Panc1 (cell line): ENCODE measurements at places on chromosomes 3 and 15. TPM values are rescaled to one million over a fixed set of nuclear protein-coding genes. Genes with fewer than 3 reads are reported as not detected.

The PPM1L gene
- 23.8 TPM for total RNA-seq

The HHLA2 gene
- not detected for total RNA-seq

- no peak for DNase-seq
Measured at GRCh38 chr15:90904746-90905145, 1.6 kb downstream of the MAN2A2 start.

The HYPK gene
- 24.8 TPM for total RNA-seq

The ACAN gene
- total RNA-seq = 0.03 TPM

The GOLGA6A gene
- 0.05 TPM for total RNA-seq

GRCh38 chr15:31060429-31061140 is 40.9 kb downstream of the TRPM1 start:
- no peak for DNase-seq

DNA sequence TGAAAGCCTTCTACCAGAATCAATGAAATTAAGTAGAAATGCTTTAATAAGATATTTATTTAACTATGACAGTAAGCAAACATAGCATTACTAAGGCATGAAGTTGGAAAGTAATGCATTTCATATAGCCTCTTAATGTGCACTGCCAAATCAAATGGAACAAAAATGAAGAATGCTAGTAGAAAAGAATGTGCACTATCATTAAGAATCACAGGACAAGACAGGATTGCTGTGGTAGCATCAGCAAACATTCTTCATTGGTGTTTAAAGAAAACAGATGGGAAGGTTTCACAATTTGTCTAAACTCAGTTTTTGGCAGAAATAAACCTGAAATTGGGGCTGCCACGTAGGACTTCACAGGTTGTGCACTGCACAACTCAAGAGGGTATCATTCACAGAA is 168.9 kb downstream of the CNTN3 start:
- DNase-seq = no peak

The APOD gene
- not detected for total RNA-seq

DNA sequence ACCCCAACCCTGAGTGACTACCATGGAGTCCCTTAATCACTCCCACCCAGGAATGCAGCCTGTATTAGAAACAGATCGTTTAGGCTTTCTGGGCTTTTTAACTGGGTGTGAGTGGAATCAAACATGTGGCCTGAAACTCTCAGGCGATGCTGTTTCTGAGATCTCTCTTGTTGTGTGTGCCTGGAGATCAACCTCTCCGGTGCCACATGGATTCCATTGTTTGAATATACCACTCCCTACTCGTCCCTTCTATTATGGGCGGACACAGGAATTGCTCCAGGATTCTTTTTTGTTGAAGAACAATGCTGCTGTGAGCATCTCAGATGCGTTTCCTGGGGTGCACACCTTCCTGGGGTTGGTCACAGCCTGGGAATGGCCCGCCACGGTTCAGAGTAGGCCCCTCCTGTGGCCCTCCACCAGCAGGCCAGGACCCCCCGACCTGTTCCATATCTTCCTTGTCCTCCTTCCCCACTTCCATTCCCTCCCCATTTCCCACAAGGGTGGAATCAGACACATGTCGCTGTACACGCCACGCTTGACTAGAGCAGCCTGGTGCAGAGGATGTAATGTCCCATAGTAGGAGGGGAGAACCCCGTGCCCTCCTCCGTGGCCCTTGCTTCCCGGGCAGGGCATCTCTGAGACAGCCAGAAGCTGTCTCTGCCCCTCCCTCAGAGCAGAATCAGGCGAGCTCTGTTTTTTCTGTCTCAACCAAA is 36.4 kb upstream of the PRR23E start:
- DNase-seq = no peak

GRCh38 chr3:60399292-60399691 is 852.0 kb downstream of the FHIT start:
- no peak for DNase-seq

The HHATL gene
- total RNA-seq = not detected

The TMCO5A gene
- not detected for total RNA-seq

DNA sequence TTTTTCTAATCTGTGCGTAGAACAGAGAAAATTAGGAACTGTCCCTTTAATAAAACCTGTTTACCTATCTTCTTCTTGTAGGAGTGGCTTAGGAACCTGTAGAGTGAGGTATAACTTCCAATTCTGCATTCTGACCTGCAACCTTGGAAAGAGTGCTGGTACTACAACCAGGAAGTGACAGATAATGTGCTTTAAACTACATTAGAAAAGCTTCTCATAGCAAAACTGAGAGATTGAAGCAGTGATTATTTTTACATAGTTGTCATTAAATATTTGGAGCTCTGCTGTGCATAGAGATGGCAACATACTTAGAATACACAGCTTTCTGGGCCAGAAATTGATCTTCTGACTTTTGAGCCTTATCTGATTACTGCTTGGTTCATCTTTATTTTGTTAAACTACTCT is 50.4 kb upstream of the ZDHHC23 start:
- no peak for DNase-seq

The SYNPR gene
- total RNA-seq = not detected

The PCSK6 gene
- 10.6 TPM for total RNA-seq
